ENCODE measurements at places on chromosomes 4 and X.

- DNase-seq: peak; percentile 18
Observed at GRCh38 chrX:11787564-11787963, 29.5 kb downstream of the MSL3 start.

GRCh38 chrX:71107762-71108360 is 1.3 kb upstream of the CXorf65 start:
- DNase-seq: no peak

DNA sequence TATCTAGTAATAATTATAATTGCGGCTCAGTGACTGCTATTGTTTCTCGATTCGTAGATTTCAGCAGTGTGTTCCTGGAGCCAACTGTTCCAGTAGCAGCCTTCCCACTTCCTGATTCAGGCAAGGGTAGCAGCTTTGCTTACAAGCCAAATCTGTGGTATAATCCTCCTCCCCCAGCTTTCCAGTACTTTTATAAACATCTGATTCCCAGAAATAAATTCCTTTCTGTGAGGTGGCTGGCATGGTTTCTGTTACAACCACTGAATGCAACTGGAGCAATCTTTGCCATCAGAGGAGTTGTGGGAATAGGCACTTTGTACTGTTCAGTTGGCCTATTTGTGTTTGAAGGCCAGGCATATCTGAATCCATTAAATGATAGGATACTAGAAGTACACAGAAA is 80.0 kb downstream of the GLRA3 start:
- DNase-seq: no peak

- no peak for DNase-seq
Observed at GRCh38 chrX:40090050-40090804, 7.5 kb downstream of the BCOR start.

DNA sequence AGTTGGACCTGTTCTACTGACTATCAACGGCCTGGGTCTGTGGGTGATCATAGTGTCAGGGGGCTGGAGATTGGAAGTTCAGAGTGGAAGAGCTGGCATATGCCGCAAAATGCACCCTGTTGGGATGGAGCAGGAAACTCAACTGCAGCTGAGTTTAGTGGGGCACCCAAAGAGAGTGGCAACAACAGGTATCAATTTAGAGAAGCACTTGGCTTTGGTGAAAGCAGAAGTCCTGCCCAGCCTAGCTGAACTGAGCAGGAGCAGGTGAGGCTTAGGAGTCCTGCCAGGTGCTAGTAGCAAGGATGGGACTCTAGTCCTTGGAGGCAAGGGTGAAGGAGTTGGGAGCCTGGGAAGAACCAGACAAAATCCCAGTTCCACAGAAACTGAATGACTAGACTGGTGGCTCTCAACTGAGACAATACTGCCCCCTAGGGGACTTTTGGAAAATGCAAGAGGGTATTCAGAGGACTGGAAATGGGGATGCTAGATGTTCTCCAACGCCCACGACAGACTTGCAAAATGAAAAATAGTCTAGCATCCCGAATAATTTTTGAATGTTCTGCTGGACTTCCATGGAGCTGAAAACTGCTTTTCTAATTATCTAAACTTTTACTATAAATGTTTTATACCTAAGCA is 49.4 kb downstream of the RTL9 start:
- DNase-seq: no peak

DNA sequence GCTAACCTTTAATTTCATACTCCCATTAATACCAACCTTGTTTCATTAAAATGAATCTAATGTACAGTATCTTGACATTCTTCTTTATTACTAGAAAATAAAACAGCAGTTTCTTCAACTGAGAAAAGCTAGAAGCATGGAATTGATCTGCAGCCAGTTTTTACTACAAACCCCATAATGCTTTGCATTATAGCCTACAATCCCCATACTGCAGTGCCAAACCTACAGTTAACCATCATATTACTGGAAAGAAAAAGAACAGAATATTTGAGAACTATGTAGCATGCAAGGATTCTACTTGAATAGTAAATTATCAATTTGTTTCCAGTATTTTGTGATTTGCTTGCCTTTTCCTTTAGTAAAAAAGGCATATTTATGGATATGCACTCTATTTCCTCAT is 3.2 kb upstream of the IL1RAPL1 start:
- no peak for DNase-seq

DNA sequence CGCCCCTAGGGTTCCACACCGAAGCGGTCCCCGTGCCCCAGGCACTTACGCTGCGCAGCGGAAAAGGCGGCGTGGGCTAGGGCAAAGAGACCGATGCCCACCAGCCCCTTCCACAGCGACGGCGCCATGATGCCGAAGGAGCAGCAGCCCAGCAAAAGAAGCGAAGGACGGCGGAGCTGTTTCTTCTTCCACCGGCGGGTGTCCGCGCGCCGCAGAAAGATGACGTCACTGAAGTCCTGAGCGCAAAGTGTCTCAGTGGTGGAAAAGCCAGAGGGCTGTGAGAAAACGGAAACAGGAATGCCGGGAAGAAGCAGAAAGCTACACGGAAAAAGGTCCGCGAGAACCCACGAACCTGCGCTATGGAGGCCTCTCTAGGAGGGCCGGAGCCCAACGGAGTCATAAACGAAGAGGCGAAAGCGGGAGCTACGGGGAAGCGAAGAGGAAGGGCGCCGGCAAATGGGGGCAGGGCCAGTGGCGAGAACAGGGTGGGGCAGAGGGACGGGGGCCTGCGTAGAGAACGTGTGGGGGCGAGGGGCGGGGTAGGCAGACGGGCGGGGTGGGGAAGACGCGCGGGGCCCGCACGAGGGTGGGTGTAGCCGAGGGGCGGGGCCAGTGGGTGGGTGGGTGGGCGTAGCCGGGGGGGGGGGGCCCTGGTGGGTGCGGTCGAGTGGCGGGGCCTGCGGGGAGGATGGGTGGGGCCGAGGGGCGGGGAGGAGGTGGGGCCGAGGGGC is at the start of gene MMGT1:
MMGT1 (minus strand) TSS at position 441 of the 731 bp plus-strand sequence; CDS start at position 128, 313 bp downstream.
- DNase-seq: peak; percentile 59

GRCh38 chr4:114180481-114180880 is 201.0 kb upstream of the ARSJ start:
- DNase-seq: no peak

GRCh38 chr4:19256823-19257222 is 994.9 kb upstream of the SLIT2 start:
- no peak for DNase-seq

GRCh38 chrX:8743126-8743732 is 11.3 kb upstream of the ANOS1 start:
- DNase-seq: peak; percentile 27

All from stimulated activated CD4-positive, alpha-beta T cell treated with anti-CD3 and anti-CD28 coated beads, Interleukin-1b, Interleukin-23, amount 100 ng/mL, for 1 hour (primary cell).